ENCODE measurements at places on chromosomes 6 and 20. TPM values are rescaled to one million over a fixed set of nuclear protein-coding genes. Genes with fewer than 3 reads are reported as not detected.

Gene PRRT1
- not detected for total RNA-seq

Gene DUSP15
- total RNA-seq: 3.9 TPM

- DNase-seq: peak; percentile 95
These were observed 169.1 kb upstream of the CDYL start for GRCh38 chr6:4606821-4607704.

DNA sequence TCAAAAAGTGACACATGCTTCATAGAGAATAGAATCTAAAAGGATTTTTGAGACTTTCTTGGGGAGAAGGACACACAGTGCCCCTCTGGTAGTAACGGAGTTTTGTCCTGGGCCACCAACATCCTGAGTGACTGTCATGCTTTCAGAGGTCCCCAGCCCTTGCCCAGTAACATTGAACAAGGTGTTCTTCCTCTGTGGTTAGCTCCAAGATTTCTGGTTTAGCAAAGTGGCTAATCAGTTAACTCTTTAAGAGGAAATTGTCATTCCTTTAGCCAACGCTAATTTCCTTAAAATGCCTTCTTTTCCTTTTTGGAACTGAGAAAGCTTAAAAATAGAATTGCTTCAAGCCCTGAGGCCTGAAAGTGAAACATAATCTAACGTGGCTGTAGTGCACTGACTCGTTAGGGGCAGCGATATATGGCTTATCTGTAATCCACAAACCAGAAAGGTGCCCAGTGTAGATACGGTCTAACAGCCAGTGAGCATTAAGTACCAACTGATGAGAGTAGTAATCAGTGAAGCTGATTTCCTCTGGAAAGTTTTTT is 7.8 kb downstream of the E2F3 start:
- DNase-seq: no peak

- DNase-seq: no peak
These were observed 6.7 kb downstream of the TEAD3 start for GRCh38 chr6:35489995-35490791.

- DNase-seq: no peak
These were observed 12.0 kb downstream of the TTI1 start for GRCh38 chr20:38021087-38021772.
